LNCaP clone FGC (cell line): ENCODE measurements at places on chromosomes 5 and 9.

DNA sequence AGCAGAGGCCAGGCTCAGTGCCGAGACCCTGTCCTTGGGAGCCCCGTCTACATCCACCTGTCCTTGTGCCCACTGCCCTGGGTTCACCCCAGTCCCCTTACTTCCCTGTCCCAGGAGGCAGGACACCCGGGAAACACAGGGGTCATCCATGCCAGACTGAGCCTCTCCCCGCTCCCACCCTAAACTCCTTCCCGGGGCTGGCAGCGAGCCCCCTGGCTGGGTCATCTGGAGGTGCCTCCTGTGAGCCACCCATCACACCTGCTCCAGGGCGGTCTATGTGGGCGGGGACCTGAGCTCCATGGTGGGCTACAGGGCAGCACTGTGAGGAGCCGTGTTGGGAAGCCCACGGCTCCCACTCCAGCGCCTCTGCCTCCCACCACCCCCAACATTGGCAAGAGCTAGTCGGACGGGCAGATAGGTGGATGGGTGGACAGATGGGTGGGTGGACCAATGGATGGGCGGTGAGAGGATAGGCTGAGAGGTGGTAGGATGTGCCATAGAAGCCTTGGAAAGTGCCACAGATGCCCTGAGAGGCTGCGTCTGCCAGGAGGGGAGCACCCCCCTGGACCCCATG lies 42.5 kb upstream of the RXRA start:
- no peak for DNase-seq

DNA sequence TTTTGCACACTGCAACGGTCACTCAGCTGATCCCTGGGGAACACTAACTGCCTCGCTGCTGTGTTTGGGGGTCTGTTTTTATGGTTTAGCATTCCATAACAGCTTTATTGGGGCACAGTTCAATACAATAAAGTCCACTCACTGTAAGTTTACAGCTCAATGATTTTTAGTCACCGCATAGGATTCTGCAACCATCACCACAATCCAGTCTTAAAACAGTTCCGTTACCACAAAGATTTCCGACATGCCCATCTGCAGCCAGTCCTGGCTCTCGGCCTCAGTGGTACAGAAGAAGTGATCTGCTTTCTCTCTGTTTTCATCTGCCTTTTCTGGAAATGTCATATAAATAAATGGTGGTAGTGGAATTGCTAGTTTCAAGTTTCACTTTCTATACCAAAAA lies 23.6 kb downstream of the OR2V2 start:
- no peak for DNase-seq

DNA sequence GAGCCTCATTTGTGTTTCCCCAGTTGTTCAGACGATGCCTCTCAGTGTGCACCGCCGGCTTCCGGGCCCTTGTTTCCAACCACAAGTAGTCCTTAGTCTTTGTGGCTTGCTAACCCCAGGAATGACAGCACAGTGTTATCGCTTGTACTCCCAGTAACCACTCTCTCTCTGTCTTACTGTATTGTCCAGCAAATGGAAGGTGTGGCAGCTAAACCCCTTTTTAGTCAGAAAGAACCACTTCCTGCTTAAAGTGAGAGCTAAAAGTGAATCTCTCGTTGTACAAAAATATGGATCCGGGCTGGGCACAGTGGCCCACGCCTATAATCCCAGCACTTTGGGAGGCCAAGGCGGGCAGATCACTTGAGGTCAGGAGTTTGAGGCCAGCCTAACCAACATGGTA lies 61.3 kb downstream of the ENC1 start:
- DNase-seq: no peak

DNA sequence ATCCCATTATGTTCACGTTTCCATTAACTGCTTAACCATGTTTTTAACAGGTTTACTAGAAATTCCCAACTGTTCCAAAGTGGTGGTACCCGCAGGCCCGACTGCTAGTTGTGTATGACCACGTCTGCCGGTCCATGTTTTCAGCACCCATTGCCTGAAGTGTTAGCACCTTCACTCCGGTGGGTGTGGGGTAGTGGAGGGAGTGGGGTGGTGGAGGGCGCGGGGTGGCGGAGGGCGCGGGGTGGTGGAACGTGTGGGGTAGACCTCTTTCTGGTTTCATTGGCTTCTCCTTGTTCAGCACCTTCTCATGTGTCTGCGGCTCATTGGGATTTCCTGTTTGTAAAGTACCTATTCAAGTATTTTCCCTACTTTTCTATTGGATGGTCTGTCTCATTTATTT lies 37.7 kb downstream of the TPPP start:
- no peak for DNase-seq

GRCh38 chr5:130166839-130167490 lies 262.7 kb downstream of the CHSY3 start:
- DNase-seq: no peak
